ENCODE measurements at places on chromosomes 1 and 21.
A peak's percentile ranks its signal among the peaks of the same experiment; 100 is the strongest.

DNA sequence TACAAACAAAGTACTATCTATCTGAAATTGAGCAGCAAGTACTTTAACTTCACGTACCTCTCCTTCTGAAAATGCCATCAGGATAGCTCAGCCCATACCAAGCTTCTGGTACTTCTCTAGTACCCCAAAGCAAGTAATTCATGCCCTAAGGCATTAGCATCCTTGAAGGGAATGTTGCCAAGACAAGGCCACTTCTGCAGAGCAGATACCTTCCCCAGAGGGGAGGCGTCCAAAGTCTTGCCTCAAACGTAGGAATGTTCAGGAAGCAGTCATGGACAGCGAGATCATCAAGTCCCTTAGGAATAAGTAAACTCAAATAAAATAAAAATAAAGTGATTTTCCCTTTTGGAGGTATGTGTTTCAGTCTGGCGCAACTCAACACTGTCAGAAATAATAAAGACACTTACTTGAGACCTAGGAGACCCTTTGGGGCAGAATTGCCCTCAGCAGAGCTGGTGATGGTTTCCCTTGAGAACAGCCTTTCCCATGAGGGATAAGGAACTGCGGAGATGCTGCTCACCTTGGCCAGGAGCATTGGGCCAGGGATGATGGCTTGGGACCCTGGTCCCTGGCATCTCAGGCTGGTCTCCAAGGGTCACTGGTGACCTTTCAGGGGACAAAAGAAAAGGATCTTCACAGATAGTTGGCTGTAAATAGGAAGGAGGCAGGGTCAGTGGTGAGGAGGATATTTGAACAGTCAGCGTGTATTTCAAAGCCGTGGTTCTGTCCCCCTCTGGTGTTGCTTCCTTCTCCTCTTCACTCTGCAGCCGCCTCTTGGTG lies 522.9 kb downstream of the KIF26B start:
- DNase-seq: no peak

DNA sequence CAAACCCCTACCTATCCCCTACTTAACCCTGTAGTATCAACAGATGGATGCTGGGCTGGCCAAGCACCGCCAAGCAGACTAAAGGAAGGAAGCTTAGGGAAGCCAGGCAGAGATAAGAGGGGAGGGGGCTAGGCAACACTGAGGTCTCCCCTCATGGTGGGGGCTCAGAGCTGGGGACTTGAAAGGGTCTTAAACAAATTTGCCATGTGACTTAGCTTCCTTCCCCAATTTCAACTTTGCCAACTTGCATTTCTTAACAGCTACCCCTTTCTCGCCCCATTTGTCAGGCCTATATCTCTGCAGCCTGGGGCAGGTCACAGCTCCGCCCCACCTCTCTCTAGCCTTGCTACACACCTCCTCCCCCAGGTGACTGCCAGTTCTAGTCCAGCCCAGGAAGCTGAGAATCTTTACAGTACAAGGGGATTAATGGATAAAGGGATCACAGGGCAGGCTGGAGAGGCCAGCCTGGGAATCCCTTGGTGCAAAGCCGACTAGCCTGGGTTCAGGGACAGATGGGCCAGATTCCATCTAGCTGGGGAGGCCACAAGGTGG lies 3.4 kb downstream of the KIF21B start:
- DNase-seq: peak; percentile 17

GRCh38 chr1:115976921-115977498 lies 697 bp downstream of the SLC22A15 start:
- no peak for DNase-seq

GRCh38 chr1:243364330-243364729 lies 108.5 kb downstream of the SDCCAG8 start:
- no peak for DNase-seq

DNA sequence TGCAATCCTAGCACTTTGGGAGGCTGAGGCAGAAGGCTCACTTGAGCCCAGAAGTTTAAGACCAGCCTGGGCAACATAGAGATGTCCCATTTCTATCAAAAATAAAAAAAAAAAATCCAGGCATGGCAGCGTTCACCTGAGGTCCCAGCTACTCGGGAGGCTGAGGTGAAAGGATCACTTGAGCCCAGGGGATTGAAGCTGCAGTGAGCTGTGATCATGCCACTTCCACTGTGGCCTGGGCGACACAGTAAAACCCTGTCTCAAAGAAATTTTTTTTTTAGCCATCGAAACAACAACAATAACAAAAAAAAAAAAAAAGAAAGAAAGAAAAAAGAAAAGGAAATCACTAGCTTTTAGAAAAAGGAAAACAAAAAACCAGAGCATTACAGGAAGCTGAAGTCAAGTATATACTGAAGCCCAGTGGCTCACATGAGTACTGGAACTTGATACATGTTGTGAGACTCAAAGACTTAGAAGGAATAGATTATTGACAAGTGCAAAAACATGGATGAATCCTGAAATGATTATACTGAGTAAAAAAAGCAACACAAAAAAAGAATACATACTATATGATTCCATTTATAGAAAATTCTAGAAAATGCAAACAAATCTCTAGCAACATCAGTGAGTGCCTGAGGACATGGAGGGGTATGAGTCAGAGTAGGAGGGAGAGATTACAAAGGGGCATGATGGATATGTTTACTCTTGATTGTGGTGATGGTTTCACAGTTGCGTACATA lies 6.1 kb upstream of the RABGAP1L start:
- DNase-seq: no peak

GRCh38 chr1:117653732-117654492 lies 48.1 kb downstream of the TENT5C start:
- DNase-seq: no peak

All from T-cell (primary cell).